AML-193 (cell line): ENCODE measurements at places on chromosomes 6 and 20.

- peak; percentile 88 for DNase-seq
Measured at GRCh38 chr20:57374931-57375651, 16.1 kb upstream of the RBM38 start.

GRCh38 chr20:61956396-61957342 is 109.0 kb downstream of the TAF4 start:
- no peak for DNase-seq

GRCh38 chr20:32642257-32643046 is 31.3 kb downstream of the C20orf203 start:
- DNase-seq, result no peak

- DNase-seq, result no peak
Measured at GRCh38 chr6:44397424-44398164, 10.1 kb downstream of the CDC5L start.

GRCh38 chr20:16929756-16930155 is 181.6 kb downstream of the OTOR start:
- DNase-seq, result no peak
